ENCODE measurements at places on chromosomes 2 and 18.

DNA sequence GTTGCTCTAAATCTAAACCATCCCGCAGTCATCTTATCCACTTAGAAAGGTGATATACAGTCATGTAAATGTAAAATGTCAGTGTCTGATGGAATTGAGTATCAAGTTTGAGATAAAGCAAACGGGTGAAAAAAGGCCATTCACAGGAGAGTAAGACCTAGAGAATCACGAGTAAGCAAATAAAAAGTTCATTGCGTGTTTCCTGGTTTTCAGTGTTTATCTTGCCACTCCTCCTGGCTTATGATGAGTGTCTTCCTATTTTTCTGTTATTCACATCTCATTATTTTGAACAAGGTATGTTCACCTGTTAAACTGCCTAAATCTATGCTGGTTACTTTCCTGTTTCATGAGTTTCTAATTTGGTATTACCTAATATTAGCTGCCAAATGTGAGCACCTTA, 68.8 kb downstream of the ITGA4 start:
- no peak for DNase-seq

DNA sequence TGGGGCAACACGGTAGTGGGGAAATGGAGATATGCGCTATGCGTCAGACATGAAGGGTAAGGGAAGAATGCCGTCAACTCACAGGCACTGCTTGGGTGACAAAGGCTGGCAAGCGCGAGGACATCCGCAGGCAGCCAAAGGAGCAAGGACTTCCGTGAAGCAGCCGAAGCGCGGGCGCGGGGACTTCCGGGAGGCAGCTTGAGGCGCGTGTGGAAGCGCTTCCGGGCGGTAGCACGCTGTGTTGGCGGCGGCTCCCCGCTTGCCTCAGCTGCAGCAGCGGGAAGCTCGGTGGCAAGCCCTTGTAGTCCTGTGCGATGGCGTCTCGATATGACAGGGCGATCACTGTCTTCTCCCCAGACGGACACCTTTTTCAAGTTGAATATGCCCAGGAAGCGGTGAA, at the start of gene PSMA8:
Gene PSMA8 (plus strand): TSS at position 218 of the 400 bp plus-strand sequence. CDS start 97 bp downstream, at position 315.
- peak; percentile 45 for DNase-seq

DNA sequence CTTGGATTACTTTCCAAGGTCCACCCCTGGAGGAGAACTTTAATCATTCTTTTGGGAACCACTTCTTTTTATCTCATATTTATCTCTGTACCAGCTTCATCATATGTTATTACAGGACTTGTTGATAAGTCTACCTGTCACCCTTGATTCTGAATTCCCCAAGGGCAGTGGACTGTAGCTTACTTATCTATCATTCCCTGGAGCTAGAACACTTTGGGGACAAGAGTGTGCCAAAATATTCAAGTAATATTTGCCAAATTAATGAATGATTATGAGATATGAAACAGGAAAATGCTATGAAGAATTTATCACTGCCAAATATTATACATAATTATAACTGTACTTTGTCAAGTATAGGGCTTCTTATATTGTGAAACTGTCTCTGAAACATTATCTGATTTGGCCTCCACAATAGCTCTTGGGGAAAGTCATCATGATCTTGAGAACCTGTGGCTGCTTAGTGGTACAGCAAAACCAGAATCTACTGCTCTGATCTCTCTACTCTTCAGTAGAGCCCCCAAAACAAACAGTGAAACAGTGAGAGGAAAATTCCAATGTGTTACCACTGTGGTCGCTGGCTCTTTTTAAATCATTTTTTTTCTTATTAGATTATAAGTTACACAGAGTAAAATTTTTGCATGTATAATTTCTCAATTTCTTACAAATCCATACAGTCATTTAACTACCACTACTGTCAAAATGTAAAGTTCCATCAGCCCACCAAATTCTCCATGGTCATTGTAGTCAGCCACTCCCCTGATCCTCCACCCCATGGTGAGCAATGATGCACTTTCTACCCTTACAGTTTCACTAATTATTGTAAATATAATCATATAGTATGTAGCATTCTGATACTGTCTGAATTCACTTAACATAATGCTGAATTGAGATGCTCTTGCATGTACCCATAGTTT, 197.5 kb downstream of the PIEZO2 start:
- no peak for DNase-seq

- no peak for DNase-seq
Measured at GRCh38 chr2:9655441-9656269, 24.9 kb upstream of the YWHAQ start.

- no peak for DNase-seq
Measured at GRCh38 chr2:29370173-29370572, 255.0 kb downstream of the CLIP4 start.

- DNase-seq, result peak; percentile 12
Measured at GRCh38 chr2:27303093-27304025, 4.9 kb downstream of the UCN start.

DNA sequence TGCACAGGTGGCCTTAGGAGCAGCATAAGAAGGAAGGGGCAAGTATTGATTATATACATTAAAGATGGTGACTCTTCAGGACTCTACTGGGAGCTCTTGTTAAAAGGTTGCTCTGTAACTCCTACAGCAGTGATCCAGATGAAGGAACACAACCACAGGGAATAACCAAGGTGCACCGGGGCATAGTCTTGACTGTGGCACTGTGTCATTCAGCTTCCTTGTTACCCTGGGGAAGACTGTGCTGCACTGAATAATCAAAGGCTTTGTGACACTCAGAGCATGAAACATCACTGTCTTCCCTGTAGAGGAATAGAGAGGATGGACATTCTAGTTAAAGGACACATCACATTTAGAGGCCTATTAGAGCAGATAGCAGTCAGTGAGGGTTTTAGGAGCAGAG, 105.3 kb downstream of the UBE2E3 start:
- no peak for DNase-seq

DNA sequence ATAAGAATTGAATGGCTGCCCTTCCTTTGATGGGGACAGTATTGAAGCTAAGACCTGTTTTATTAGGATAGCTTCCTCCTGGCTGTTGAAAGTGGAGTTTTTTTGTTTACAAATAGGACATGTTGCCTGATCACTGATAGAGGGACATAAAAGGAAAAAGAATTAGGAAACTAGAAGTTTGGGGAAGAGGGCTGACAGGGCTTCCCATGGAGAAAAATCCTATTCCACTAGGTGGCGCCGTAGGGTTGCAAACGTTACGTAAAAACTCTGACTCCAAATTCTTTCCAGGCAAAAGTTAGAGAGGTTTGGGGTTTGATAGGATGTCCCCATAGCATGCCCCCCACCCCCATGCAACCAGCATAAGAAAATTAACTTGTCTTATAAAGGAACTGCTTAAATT, 11.1 kb upstream of the RBFA start:
- DNase-seq, result no peak

- DNase-seq, result no peak
Measured at GRCh38 chr18:43303376-43303775, 26.1 kb upstream of the SYT4 start.

GRCh38 chr2:71120195-71120594, 9.8 kb downstream of the MCEE start:
- DNase-seq, result no peak

GRCh38 chr2:190173392-190173791, 110.9 kb upstream of the MSTN start:
- no peak for DNase-seq

DNA sequence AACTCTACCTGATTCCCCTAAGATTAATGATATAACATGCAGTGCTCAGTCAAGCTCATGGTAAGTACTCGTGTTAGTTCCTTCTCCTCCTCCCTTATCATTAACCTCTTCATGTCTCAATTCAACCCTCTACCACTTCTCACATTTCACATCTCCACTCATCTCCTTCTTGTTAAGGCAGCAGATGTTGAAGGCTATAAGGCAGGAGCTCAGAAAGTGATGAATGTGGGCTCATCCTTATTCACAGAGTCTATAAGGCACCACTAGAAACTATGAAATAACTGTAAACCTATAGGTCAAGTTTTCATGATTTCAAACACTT, 56.0 kb downstream of the CLHC1 start:
- DNase-seq, result no peak

DNA sequence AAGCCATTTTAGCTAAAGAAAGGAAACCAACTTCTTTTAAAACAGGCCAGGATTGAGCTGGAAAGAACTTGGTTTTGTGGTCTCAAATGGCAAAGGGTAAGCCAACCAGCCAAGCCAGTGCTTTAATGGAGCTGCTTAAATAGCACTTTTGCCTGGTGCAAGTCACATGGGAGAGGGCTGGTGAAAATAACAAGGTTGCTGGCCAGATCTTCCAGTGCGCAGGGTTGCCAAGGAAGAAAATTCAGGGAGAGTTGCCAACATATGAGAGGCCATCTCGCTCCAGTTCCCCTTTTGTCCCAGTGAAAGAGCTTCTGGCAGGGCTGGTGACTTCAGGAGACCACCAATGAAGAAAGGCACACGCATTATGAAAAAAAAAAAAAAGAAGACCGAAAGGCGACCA, 57.3 kb downstream of the IRS1 start:
- DNase-seq, result no peak

DNA sequence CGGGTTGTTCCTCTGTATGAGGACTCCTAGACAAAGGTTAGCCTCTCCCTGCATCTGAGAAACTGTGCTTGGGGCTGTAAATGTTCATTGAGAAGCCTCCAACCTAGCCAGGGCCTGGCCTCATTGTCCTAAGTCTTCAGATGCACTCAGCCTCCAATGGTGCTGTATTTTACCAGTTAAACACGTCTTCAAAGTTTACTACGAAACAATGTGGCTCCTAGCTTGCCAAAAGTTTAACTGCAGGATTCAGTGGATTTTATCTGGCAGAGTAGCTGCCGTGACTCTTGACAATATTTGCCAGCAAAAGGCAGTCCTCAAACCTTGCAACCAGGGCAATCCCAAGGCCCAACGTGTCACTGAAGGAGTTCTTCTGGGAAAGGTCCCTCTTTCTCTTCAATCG, 1.1 kb downstream of the PID1 start:
- no peak for DNase-seq

GRCh38 chr18:30081122-30081521, 961.4 kb downstream of the DSC3 start:
- DNase-seq, result no peak

DNA sequence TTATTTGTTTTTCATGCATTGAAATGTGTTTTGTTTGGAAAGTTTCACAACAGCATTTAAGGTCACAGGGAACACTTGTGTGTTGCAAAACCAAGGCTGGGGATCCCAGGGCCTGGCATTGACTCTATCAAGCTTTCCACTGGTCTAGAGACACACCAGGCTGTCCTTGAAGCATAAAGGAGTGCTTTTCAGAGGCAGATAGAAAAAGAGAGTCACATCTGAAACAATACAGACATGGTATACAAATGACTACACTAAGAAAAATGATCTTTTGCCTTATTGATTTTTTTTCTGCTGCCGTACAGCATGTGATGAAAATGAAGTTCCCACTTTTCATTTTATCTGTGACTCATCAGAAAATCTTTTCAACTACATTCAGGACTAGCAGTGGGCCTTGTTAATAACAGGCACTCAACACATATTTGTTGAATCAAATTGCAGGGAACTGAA, 61.9 kb upstream of the ZCCHC2 start:
- no peak for DNase-seq

DNA sequence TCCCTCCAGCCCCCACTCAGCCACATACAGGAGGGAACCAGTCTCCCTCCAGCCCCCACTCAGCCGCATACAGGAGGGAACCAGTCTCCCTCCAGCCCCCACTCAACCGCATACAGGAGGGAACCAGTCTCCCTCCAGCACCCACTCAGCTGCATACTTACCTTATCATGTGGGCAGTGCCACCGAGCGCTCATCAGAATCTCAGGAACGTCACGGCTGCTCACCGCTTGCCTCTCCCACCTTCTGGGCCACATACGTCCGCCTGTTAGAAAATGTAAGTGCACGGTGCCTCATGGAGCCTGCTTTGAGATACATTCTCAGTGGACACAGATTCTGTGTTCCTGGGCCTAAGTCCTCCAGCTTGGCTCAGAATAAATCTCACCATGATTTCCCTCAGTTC, 124.8 kb downstream of the PXDN start:
- no peak for DNase-seq

GRCh38 chr2:223051693-223052289, at the start of gene KCNE4:
KCNE4 (plus strand) TSS chr2:223052190; CDS start chr2:223052831, 641 bp downstream.
- no peak for DNase-seq

DNA sequence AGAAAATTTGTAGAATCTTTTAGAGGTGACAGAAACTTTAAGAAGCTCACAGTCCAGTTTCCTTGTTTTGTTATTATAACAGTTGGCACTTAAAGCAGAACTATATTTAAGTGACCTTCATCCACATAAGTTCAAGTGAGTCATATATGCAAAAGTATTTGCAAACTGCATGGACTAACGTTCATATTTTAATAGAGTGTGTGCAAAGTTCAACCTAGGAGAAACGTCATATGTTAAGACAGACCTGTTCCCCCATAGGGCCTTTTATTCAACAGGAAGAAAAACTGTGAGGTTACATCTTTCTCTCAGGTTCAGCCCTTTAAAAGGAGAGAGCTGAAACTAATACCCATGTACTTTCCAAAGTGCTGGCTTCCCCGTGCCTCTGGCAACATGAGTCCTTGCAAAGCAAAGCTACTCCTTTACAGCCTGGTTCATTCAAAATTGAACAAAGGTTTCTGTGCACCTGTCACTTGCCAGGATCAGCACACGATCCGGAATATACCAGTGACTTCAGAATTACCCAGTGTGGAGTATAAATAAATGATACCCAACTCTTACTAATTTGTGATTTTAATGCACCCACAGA, 280.0 kb upstream of the RAB12 start:
- no peak for DNase-seq

DNA sequence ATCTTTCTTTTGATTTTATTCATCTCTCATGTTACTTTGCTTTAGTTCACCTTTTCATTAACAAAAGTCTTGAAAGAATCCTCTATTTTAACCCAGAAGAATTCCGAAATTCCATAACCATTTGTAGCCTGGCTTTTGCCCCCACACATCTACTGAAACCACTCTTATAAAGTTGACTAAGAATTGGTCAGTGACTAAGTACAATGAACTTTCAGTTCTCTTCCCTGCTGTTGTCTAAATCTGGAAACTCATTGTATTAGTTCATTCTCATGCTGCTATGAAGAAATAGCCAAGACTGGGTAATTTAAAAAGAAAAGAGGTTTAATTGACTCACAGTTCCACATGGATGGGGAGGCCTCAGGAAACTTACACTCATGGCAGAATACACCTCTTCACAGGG, 49.9 kb upstream of the PNPT1 start:
- DNase-seq, result no peak

DNA sequence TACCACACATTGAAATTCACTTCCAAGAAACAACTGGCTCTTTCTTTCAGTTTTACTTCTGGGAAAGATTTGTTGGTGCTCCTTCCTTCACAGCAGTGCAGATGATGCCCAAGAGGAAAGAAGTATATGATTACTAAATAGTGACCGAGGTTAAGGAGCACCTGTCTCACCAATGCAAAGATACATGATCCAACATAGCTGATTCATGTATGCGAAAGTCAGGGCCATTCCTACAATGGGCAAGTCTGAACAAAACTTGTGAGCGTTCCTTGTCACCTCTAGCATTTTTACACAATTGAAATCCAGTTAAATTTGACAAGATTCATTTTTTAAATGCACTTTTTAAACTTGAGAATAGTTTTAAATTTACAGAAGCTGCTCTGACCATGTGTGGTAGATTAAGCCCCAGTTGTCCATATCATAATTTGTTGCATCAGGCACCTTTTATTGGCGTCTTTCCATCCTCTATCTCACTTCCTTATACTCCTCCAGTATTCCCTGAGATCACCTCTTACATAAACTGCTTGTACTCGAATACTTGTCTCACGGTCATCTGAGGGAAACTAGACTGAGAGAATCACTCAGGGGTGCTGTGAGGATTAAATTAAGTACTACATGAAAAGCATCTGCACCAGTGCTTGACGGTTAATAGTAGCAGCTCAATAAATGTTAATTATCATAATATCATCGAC, 438.8 kb upstream of the CDH20 start:
- no peak for DNase-seq
